ENCODE measurements at places on chromosomes 4 and X.

DNA sequence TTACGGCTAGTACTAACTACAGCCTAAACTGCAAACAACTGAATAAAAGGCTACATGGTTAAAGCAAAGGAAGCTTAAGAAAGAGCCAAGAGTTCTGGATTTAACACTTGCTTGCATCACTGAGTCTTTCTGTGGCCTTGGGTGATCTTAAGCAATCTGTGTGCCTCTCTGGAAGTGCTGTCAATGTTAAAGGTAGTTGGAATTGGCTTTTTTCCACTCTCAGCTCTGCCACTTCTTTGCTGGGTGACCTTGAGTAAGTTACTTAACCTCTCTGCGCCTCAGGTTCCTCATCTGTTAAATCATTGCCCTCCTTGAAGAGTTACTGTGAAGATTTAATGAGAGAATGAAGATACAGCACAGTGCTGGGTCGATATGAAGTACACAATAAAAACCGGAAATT lies 15.7 kb downstream of the SLC2A9 start:
- peak; percentile 12 for DNase-seq

- DNase-seq, result no peak
Observed at GRCh38 chr4:38868059-38868960, 704 bp downstream of the FAM114A1 start.

GRCh38 chrX:14927401-14927800 lies 54.2 kb downstream of the MOSPD2 start:
- no peak for DNase-seq

- no peak for DNase-seq
Observed at GRCh38 chrX:136163689-136164088, 16.4 kb downstream of the FHL1 start.

DNA sequence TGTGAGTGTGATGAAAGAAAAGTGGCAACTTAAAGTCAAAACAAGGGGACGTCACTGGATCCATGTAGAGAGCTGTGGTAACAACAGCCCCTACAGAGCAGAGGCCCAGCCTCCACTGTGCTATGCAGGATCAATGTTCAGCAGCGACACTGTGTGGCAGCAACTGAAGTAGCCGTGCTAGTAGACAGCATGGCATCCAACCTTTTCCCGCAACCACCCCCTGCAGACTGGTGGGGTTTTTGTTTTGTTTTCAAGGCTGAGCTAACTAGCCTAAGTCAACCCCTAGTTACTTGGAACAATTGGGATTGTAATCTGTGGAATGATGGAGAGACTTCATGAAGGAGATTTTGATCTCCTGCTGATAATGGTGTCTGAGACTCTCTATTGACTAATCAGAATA lies 44.4 kb upstream of the PPARGC1A start:
- no peak for DNase-seq

DNA sequence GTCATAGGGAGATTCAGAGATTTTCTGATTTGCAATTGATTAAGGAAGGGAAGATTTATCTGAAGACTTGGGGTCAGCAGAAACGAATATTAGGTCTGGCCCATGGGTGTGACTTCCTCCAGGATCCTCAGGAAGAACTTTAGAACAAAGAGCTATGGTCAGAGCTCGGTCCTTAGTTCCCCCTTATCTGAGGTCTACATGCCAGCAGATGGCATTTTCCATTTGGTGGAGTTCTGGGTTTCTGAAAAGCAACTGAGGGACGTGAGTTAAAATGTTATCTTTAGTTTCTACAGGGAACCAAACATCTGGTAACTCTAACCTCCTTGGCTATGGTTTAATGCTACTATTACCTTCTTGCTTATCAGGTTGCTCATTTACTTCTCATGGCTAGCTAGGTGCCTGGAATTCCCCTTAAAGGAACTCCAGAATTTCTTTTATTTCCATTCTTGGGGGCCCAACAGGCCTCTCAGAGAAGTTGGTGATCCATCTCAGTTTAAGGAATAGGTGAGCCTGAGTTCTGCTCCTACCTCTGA lies 40.7 kb downstream of the KLF3 start:
- no peak for DNase-seq

DNA sequence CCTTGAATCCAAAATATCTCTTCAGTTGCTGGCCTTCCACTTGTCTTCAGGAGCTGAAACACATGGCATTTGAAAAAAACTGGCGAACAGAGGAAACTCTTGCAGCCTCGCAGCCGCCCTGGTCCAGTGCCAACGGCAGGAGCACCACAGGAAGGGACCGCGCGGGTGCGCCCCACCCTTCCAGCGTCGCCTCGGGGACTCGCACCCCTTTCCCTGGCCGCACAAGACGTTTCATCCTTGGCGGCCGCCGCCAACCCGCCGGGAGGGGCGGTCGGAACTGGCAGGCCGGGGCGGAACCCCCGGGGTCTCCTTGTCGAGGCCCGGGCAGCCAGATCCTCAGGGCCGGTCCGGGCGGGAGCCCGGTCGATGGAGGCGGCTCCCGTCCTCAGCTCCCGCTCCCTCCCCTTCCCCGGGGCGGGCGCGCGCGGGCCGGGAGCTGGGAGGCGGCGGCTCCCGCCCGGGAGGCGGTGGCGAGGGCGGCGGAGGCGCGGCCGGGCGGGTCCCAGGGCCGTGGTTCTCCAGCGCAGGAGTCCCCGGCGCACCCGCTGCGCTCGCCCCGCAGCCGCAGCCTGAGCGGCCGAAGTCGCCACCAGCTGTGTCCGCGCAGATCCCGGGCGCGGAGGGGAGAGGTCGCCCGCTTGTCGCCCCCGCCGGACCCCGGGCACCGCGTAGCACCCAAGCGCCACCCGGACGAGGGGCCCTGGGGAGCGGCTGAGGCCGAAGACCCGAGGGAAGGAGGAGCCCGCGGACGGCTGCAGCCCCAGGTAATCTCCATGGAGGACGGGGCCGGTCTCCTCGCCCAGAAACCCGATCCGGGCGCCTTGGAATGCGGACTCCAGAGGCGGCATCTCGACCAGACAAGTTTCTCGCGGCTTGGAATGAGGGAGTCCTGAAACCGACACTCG lies 886 bp upstream of the NDST3 start:
- no peak for DNase-seq

GRCh38 chr4:72338060-72338459 lies 231.0 kb downstream of the ADAMTS3 start:
- no peak for DNase-seq

- DNase-seq, result peak; percentile 70
Observed at GRCh38 chr4:54233277-54233696, 4.2 kb downstream of the PDGFRA start.

DNA sequence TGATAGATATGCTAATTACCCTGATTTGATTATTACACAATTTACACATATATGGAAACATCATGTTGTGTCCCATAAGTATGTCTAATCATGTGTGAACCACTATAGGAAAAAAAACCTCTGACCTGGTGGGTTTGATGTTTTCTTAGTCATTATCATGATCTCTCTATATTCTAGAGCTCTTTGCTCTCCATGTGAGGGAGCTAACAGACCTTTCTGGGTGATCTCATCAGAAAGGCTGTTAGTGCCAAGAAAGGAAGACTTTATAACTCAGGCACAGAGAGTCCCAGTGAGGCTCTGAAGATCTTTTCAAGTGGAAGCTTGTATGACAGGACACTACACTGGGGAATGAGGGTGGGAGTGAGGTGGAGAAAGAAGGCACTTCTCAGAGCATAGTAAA lies 527.7 kb upstream of the MAGEB2 start:
- no peak for DNase-seq

- DNase-seq, result no peak
Observed at GRCh38 chrX:16075087-16075486, 48.3 kb upstream of the GRPR start.

- no peak for DNase-seq
Observed at GRCh38 chrX:72694170-72694569, 19.9 kb downstream of the PHKA1 start.

DNA sequence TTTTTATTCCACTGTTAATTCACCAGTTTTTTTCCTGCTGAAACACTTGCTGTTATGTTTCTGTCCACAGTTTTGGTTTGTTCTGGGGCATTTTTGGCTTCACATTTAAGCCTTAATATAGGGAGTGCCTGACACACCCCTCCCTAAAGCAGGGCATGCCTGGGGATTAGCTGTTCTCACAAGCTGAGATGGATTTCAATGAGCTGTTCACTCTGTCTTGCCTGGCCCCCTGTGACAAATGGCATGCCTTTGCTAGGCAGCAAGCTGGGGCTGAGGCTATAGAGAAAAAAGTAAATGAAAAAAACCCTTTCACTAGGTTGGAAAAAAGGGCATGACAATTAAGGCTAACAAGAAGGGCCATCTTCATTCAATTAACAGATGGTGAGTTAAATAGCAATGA lies 22.4 kb downstream of the LPAR4 start:
- DNase-seq, result no peak

GRCh38 chr4:81257021-81257420 lies 42.0 kb upstream of the PRKG2 start:
- DNase-seq, result no peak

- no peak for DNase-seq
Observed at GRCh38 chr4:6773106-6773505, 9.4 kb upstream of the KIAA0232 start.

DNA sequence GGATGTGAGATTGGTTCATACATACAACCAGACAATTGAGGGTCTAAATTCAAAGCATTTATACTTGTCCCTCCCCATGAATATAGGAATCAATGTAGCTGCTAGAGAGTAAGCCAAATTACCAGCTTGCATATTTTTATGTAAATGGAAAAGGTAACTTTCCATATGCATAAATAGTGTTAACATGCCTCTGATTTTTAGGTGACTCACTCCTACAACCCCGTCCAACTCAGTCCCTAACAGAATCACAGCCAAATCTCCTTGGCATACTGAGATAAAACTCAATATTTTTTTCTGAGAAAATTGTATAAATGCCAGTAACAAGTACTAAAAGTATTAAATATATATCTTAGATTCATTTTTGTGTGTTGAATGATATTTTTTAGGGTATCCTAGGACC lies 67.2 kb downstream of the INPP4B start:
- no peak for DNase-seq

GRCh38 chr4:63619771-63620170 lies 789.5 kb downstream of the TECRL start:
- DNase-seq, result no peak

- DNase-seq, result no peak
Observed at GRCh38 chrX:106931831-106932491, 11.8 kb downstream of the CLDN2 start.

DNA sequence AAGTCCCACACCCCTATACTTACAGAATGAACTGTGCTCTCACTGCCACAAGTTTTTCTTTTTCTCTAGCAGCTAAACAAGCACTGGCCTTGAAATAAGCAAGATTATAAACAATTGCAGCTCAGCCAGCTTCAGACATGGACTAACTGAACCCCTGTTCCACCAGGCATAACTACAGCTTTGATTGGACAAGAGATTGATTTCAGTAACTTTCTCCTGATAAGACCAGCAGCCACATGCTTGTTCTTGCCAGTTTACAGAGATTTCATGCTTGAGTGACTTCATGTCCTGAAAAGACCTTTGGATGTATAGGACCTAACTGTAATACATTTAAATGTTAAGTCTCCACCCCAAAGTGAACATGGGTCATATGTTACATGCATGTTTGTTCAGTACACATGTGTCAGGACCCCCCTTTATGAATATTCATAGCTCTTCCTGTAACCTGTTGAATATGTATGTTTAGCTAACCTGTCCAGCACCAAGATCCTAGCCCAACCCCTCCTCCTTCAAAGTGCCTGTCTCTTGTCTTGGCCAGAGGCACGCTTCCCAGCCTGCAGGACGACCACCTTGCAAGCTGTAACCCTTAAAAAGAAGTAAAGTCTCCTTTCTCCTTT lies 27.9 kb downstream of the ZNF275 start:
- no peak for DNase-seq

DNA sequence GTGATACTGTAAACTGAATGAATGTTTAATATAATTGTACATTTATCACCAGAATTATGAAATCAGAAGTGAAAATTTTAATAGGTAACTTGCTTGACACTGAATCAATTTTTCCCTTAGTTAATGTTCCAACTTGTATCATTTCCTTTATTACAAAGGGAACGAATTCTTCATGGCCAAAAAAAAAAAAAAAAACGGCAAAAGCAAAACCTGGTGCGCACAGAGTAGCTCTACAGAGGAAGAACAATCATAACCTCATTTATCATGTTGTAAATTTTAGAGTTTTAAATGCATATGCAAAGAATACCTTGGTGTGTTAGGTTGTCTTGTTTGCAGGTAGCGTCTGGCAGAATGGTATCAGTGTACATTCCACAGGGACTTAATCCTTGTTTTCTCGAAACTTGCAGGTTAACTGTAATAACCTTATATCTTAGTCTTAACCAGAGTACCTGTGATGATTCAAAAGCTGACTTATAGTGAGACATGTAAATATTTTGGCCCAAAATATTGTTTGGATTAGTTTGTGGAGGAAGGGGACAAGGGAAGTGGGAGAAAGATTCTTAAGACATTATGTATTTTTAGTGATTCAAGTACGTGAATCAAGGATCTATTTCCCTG lies 70.0 kb downstream of the NPNT start:
- DNase-seq, result no peak

GRCh38 chr4:56217343-56217890 lies 169.9 kb downstream of the AASDH start:
- DNase-seq, result no peak

DNA sequence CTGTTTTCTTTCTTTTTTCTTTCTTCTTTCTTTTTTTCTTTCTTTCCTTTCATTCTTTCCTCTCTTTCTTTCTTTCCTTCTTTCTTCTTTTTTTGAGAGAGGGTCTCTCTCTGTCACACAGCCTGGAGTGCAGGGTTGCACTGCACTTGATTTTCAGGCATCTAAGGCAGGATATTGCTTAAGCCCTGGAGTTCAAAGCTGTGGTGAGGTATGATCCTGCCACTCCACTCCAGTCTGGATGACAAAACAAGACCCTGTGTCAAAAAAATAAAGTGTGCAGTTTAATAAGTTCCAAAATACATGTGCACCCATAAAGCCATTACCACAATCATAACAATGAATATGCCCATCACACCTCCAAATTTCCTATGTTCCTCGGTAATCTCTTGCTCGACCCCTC lies 10.6 kb upstream of the ZNF718 start:
- DNase-seq, result peak; percentile 36

- no peak for DNase-seq
Observed at GRCh38 chr4:173489514-173489913, 40.5 kb downstream of the HAND2 start.

GRCh38 chrX:24241822-24242648 lies 71.8 kb downstream of the SUPT20HL2 start:
- peak; percentile 41 for DNase-seq

DNA sequence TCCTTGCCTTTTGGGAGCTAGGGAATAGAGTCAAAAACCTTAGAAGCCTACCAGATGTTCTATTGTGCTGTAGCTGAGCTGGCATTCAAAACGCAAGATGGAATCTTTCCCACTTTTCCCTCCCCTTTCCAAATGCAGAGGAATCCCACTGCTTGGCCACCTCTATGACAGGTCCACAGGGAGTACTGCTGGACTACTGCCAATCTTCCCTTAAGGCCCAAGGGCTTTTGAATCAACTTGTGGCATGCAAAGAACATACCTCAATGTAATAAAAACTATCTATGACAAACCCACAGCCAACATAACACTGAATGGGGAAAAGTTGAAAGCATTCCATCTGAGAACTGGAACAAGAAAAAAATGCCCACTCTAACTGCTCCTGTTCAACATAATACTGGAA lies 139.2 kb upstream of the AGTR2 start:
- DNase-seq, result no peak
